ENCODE measurements at places on chromosomes 12 and 14. TPM values are rescaled to one million over a fixed set of nuclear protein-coding genes. Genes with fewer than 3 reads are reported as not detected.
A peak's percentile ranks its signal among the peaks of the same experiment; 100 is the strongest.

- H3K27ac ChIP-seq, result no peak overlapping the region
- H3K27me3 ChIP-seq, result no peaks in the 10 kb centered on the region
- no peak for DNase-seq
- no peaks in the 10 kb centered on the region for H3K4me1 ChIP-seq
- H3K4me3 ChIP-seq, result no peak overlapping the region
These were observed 226.9 kb upstream of the PLXNC1 start for GRCh38 chr12:93921521-93921920.

DNA sequence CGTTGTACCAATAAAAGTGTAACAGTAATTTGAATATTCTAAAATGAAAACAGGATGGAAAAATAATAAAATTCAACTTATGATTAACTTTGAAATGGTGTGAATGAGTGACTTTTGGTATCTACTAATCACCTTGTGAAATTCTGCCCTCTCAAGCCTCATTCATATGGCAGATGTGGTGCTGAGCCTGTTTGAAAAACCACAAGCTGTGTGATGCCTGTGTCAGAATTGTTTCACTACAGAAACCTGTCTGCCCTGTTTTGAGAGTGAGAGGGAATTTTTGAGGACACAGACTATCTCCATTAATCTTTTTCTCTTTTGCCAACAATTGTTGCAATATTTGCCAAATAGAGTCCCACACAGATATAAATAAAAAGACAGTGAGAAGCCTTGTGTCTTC, 3.9 kb upstream of the RNU6-7 start:
- H3K27me3 ChIP-seq, result no peaks in the 10 kb centered on the region
- H3K27ac ChIP-seq, result no peak overlapping the region
- H3K36me3 ChIP-seq, result no peaks in the 10 kb centered on the region
- no peak overlapping the region for H3K4me3 ChIP-seq
- peaks cover 5% of the 10 kb centered on the region for H3K4me1 ChIP-seq

DNA sequence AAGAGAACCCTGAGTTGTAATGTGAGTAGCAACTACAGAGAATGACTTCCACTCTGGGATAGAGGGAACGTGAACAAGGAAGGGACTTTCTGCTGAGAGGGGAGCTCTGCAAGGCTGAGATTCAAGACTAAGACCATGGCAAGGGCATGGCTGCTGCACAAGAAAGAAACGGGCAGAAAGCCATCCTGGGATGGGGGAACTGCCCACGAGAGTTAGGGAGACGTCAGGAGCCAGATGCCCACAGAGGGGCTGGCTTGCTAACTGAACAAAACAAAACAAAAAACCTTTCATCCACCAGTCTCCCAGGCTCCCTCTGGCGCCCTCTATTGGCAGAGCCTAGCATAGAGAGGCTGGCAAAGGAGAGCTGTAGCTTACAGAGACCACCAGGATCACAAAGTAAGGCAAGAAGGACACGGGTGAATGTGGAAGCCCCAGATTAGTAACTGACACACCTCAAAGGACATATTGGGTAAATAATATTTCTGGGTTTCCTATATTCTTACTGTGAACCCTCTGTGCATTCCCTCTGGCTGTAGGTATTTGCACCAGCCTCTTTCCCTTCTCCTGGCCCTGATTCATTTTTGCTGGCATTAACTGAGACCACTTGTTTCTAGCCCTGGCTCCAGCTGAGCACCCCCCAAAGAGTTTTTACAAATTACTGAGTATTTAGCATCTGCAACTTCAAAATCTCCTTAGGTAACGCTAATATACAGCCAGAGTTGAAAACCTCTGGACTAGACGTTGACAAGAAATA, 338.3 kb downstream of the EMP1 start:
- no peaks in the 10 kb centered on the region for H3K36me3 ChIP-seq
- H3K4me3 ChIP-seq, result no peak overlapping the region
- H3K27ac ChIP-seq, result peak overlapping the region; percentile 7
- H3K4me1 ChIP-seq, result peaks cover 34% of the 10 kb centered on the region
- peak; percentile 51 for DNase-seq

DNA sequence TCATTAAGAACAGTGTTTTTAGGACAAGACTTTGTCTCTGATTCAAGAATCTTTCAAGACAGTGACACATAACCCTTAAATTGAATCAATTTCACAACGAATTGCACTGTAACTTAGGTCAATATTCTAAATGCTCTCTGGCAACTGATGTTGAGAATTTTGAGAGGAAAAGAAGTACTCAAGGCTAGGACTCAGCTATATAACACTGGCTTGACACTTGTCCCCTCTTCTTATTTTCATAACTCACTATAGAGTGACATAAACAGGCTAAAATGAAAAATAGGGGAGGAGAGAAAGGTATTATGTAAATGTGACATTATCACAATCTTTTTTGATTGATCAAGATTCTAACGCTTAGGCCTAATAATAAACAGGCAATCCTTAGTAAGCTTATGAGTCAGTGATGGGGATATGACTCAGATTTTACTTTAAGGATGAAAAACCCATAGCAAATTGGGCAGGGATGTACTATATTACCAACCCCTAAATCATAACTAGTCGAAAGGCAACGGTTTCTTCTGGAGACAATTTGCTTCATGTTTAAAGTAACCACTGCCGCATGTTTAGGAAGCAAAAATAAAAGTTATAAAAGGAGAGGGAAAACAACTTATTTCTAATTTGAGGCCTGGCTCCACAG, 10.9 kb downstream of the BTG1 start:
- no peak overlapping the region for H3K4me3 ChIP-seq
- no peaks in the 10 kb centered on the region for H3K4me1 ChIP-seq
- no peaks in the 10 kb centered on the region for H3K36me3 ChIP-seq

- H3K27me3 ChIP-seq, result no peaks in the 10 kb centered on the region
- H3K4me3 ChIP-seq, result no peak overlapping the region
- H3K36me3 ChIP-seq, result no peaks in the 10 kb centered on the region
- DNase-seq, result no peak
- H3K4me1 ChIP-seq, result no peaks in the 10 kb centered on the region
- H3K27ac ChIP-seq, result no peak overlapping the region
These were observed 62.0 kb downstream of the PLEKHA5 start for GRCh38 chr12:19191563-19191962.

DNA sequence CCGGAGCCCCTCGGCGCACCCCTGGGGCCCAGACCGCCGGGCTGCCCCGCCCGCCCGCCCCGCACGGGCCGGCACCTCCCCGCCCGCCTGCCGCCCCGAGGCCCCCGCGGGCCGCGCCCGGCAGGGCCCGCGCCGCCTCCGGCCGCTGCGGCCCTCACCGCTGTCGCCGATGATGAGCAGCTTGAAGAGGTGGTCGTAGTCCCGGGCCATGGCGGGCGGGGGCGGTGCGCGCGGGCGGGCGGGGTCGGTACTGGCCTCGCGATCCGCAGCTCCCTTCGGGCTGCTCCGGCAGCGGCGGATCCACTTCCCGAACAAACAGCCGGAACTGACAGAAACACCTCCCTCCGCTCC, at the start of gene RAB35:
TSS of gene RAB35 (minus strand) at position 313 of the 351 bp plus-strand sequence. CDS start at position 210, 103 bp downstream.
- H3K27me3 ChIP-seq, result no peaks in the 10 kb centered on the region
- peak within 1 kb of the TSS; percentile 60 for H3K4me3 ChIP-seq
- H3K27ac ChIP-seq, result peak within 1 kb of the TSS; percentile 70

PAPLN gene
- total RNA-seq, result 9.6 TPM

TOMM20L gene
- not detected for total RNA-seq
